Activated CD4-positive, alpha-beta T cell treated with anti-CD3 and anti-CD28 coated beads, Interleukin-2, amount 50 U/mL, for 24 hours (primary cell): ENCODE measurements at places on chromosomes 1 and 21.

- no peak for DNase-seq
Measured at GRCh38 chr1:26607186-26607585, 77.6 kb downstream of the RPS6KA1 start.

DNA sequence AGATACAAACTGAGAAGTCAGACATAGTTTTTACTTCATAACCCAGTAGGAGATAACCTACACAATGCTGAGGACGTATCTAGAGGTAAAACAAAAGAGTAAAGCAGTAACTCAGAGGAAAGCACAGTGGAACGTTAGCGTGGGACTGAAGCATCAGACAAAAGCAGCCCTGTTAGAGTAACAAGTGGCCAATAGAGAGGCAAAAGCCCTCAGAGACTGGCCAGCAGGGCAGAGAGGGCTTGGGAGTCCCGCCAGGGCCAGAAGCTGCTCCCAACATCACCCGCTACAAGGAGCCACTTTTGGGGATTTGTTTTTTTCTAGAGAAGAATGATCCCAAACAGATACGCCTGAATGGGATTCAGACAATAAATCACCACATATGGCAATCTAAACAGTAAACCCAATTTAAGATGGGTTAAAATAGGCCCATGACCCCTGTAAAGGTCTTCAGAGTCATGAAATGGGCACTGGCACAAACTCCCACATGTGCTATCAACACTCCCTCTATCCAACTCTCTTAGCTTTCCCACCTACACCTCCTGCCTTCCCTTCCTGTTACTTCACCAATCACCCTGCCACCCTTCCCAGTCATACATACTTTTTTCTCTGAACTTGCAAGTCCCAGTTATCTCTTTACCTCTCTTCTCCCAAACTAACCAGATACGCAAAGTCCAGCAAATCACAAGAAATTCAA, 17.2 kb downstream of the TADA1 start:
- DNase-seq, result no peak

DNA sequence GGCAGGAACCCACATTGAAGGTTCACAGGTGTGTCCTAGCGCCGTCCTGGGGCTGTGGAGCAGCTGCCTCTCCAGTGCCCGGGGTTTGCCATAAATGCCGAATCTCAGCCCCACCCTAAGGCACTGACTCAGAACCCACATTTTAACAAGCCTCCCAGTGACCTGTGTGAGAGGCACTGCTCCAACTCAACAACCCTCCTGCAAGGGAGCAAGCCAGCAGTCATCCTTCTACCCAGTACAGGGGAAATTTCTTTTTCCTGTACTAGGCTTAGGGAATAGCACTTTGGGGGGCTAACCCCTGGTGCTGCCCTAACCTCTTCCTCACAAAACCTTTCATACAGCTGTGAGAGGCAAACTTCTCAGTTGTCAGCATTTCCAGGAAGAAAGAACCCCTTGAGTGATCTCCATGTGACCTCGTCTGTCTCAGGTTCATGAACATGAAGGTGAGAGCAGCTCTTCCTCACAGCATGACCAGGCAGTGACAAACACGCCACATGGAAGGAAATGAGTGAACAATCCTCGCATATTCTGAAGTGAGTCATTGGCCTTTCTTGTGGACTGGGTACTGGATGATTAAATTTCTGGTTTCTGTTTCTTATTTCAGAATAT, 11.4 kb upstream of the BCAR3 start:
- DNase-seq, result peak; percentile 42

- no peak for DNase-seq
Measured at GRCh38 chr1:10803971-10804820, 7.8 kb upstream of the CASZ1 start.

GRCh38 chr1:32249831-32250525, 1.1 kb upstream of the LCK start:
- DNase-seq, result peak; percentile 76

GRCh38 chr1:175314300-175314699, 121.7 kb upstream of the KIAA0040 start:
- no peak for DNase-seq

- no peak for DNase-seq
Measured at GRCh38 chr1:6762060-6762459, 23.2 kb upstream of the CAMTA1 start.

GRCh38 chr1:24216276-24217074, 29.4 kb upstream of the IFNLR1 start:
- no peak for DNase-seq

DNA sequence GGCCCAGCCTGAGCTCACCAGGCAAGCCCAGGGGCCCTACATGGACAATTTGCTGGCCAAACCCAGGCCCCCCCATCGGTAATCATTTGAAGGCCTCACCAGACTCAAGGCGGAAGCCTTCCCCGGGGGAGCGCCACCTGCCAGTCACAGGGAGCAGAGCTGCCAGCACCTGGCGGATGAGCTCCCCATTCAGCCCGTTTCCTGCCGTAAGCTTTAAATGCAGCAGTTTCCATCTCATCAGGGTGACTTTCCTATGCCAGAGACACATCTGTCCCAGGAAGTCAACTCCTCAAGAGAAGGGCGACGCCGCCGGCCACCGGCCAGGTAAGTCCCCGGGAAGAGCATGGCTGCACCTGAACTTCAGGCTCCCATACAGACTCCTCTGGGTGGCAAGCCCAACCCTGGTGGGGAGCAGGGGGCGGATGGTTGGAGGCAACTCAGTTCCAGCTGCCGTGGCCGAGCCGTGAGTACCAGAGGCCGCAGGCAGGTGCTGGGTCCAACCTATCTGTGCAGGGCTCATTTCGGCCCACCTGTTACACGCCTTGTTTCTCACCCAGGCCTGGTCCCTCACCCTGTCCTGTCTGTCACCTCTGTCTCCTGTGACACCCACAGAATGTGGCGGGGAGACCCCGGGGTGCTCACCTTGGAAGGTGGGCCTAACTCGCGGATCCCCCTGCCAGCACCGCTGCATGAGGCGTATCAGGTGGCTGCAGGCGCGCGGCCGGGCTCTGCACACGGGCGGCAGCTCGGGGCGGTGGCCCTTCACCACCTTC, 20.7 kb downstream of the RIPK4 start:
- no peak for DNase-seq

- no peak for DNase-seq
Measured at GRCh38 chr1:96581772-96582171, 139.8 kb upstream of the PTBP2 start.

DNA sequence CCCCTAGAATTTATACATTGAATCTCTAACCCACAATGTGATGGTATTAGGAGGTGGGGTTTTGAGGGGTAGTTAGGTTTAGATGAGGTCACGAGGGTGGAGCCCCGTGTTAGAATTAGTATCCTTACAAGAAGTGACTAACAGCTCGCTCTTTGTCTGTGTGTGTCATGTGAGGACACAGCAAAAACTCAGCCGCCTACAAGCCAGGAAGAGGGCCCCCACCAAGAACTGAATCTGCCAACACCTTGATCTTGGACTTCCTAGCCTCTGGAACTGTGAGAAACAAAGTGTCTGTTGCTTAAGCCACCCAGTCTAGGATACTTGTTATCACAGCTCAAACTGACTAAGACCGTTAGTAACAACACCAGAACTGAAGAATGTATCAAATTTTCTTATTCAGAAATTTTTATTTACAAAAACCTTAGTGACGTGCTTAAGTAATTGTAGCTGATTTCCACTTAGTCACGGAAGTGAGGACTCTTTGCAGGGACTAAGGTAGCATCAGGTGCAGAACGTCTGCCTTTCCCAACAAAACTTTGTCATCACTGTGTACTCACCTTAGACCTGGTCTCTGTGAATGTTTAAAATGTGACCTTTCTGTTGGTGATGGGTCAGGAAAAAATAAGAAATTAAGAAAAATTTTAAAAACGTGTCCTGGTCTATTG, 24.5 kb upstream of the LRRC8C start:
- DNase-seq, result peak; percentile 75

GRCh38 chr1:116167625-116168276, 56.6 kb downstream of the MAB21L3 start:
- no peak for DNase-seq

DNA sequence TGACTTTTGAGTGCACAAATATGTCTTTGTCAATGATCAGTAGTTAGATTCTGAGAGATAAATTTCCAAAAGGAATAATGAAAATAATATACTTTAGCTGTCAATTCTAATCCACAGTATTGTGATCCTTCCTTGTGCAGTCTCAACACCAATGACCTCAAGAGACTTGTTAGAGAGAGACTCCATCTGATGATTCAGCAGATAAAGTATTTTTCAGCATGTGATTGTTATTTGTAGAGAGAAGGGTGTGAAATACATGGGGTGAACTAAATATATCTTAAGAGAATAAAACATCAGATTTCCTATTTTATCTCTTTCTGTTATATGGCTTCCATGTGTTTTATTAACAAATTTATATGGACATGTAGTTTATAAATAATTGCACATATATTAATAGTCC, 5.9 kb upstream of the ZNF124 start:
- no peak for DNase-seq

DNA sequence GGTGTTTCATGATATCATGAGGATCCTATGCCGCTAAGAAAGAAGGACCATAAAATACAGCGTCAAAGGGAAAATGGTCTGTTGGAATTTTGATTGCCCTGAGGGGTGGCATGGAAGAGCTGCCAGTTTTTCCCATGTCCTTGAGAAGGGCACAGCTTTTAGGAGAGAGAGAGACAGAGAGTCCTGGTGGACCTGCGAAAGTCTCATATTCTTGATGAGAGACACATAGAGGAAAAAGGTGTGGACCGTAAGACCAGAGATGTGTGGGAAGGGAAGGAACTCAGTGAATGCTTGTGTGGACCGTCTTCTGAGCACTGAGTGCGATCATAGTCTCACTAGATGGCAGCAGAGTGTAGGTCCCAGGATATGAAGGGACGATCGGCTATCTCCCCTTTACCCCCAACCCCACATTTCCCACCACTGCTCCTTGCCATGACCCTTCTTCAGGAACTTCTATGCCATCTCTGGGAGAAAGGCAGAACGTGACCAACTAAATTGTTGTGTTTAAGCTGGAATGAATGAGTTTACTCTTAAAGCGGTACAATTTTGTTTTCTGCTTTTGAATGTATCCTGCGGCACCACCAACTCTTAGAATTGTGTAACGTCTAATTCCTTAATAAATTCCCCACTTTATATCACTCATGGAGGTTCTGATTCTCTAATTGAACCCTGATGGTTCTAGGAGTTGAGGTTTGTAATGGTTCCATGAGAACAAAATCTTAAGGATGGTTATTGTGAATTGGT, 117.7 kb downstream of the CTH start:
- no peak for DNase-seq

DNA sequence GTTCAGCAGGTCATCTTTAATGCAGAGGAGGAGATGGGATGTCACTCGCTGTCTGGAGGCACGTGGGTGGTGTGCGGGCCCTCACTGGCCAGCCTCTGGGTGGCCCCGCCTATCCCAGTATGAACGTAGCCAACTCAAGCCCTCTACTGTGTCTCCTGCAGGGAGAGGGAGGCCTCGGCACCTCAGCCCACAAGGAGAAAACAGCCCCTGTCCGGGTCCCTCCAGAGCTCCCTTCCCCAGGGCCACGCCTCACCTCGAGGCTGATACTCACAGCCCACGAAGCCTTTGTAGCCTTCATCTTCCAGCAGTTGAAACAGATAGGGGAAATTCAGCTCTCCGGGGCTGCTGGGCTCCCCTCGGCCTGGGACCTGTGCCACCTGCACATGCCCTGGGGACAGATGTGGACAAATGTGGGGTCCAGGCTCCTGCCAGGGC, 2.6 kb downstream of the HYI start:
- no peak for DNase-seq

DNA sequence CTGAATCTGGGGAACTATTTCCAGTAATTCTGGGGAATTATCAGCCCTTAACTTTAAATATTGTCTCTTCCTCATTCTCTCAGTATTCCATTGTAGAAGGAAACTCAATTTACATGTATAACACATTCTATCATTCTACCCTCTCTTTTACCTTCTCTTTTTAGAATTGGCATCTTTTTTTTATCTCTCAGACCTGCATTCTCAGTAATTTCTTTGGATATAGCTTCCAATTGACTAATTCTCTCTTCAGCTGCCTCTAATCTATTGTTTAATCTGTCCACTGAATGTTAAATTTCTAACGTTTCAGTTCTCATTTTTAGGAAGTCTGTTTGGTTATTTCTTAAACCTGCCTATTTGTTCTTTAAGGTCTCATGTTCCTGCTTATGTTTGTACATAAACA, 33.0 kb downstream of the MAB21L3 start:
- DNase-seq, result no peak
